ENCODE measurements at places on chromosomes 11 and 22.
A peak's percentile ranks its signal among the peaks of the same experiment; 100 is the strongest.

GRCh38 chr22:46087336-46087690 is 63.0 kb upstream of the PPARA start:
- no peak for DNase-seq

GRCh38 chr11:61516675-61517572 is 8.4 kb downstream of the LRRC10B start:
- no peak for DNase-seq

GRCh38 chr22:27460591-27461347 is 340.8 kb downstream of the MN1 start:
- no peak for DNase-seq

DNA sequence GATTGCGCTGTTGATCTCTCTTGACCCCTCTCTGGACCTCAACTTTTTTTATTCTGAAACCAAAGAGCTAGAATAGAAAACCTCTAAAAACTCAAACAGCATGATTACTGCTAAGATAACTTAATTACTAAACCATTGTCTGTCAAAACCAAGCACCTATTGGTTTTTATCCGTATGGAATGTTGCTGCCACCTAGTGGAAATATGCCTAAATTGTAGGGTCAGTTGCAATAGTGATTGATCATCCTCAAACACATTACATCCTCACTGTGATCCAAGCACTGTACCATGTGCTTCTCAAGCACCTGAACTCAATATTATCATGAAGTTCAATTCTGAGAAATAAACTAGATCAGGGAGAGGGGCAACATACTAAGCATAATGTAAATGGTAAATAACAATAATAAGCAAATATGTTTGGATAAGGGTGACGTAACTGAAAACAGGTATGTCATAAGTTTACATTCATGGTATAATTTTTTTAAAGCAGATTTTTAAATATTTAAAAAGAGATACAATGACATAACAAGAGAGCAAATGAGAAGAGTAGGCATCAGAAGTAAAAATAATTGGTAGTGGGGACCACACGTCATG is 3.8 kb upstream of the OR5A2 start:
- peak; percentile 56 for DNase-seq

DNA sequence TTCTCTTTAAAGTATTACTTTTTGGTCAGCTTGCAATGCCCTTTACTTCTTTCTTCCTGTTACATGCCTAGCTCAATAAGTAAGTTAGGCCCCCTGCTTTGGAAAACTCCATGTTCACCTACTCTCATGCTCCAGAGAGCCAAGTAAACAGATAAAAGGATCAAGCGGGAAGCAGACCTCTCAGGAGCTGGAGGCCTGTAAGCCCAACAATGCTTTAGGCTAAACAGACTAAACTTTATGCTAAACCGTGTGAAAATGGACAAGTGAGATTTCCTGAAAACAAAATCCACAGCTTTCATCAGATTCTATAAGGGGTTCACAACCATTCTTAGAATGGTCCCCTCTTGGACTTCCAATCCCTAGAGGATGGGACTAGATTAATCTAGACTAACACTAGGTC is 40.2 kb downstream of the CELF1 start:
- no peak for DNase-seq

- DNase-seq, result no peak
Observed at GRCh38 chr11:95414217-95414616, 183.2 kb upstream of the SESN3 start.

- no peak for DNase-seq
Observed at GRCh38 chr11:73465871-73466270, 89.7 kb downstream of the RELT start.

GRCh38 chr11:92738276-92738675 is 231.2 kb upstream of the MTNR1B start:
- DNase-seq, result no peak

GRCh38 chr22:39457556-39458443 is 988 bp downstream of the MGAT3 start:
- no peak for DNase-seq

- DNase-seq, result peak; percentile 68
Observed at GRCh38 chr11:88414981-88415413, 77.5 kb upstream of the CTSC start.

DNA sequence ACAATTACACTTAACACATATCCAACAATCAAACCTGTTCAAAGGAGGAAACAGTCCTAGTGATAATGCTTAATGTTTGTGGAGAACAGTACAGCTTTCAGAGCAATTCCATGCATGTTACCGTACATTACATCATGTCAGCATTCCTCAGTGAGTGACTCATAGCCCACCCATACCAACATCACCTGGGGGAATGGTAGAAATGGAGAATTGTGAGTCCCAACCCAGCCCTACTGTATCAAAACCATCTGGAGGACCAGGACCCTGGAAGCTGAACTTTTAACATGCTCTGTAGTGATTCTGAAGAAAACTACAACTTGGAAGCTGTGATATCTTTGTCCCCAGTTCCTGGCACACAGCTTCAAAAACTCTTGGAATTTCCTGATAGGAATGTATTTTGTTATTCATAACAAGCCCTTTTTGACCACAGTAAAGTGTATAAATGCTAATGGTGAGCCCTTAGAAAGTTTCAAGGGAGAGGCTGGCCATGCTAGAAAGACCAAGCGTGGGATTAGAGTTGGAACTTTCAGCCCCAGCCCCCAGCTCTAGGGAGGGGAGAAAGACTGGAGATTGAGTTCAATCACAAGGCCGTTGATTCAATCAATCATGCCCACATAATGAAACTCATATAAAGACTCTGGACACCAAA is 301.1 kb downstream of the BUD13 start:
- DNase-seq, result peak; percentile 70

DNA sequence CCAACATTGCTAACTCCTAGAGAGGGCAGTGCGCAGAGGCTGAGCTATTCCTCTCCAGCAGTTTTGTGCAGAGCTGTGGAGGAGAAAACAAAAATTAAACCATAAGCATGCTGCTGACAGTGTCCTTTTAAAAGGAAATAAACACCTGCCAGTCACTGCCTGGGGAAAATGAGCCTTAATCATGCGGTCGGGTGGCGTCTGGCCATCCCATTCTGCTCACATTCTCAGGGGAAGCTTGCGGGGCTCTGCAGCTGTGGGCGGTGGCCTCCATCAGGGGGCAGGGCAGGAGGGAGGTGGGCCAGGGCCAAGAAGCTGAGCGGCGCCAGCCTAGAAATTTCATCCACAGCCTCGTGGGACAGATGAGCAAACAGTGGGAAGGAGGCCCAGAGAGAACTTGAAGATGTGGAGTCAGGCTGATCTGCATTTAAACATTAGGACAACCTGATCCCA is 71.0 kb upstream of the TP53I11 start:
- peak; percentile 20 for DNase-seq

- peak; percentile 75 for DNase-seq
Observed at GRCh38 chr11:103433386-103434072, 324.3 kb downstream of the DYNC2H1 start.

DNA sequence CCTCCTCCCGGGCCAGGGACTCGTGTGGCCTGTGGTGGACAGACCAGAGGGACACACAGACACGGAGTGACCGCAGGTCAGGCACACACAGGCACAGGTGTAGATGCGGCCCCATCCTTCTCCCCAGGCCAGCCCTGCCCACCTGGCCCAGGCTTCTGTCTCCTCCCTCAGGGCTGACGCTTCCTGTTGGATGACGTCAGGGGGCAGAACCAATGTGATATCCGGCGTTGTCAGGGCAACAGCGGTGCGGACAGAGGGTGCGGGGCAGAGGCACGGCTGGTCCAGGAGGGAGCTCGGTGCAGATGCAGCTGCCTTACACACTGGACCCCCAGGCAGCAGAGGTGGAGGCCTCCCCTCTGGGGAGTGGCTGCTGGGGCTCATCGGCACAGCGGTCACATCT is 2.9 kb upstream of the TUBGCP6 start:
- peak; percentile 91 for DNase-seq

- no peak for DNase-seq
Observed at GRCh38 chr11:69655479-69656428, 14.8 kb downstream of the CCND1 start.

- no peak for DNase-seq
Observed at GRCh38 chr11:47786373-47786772, 19.2 kb upstream of the FNBP4 start.

DNA sequence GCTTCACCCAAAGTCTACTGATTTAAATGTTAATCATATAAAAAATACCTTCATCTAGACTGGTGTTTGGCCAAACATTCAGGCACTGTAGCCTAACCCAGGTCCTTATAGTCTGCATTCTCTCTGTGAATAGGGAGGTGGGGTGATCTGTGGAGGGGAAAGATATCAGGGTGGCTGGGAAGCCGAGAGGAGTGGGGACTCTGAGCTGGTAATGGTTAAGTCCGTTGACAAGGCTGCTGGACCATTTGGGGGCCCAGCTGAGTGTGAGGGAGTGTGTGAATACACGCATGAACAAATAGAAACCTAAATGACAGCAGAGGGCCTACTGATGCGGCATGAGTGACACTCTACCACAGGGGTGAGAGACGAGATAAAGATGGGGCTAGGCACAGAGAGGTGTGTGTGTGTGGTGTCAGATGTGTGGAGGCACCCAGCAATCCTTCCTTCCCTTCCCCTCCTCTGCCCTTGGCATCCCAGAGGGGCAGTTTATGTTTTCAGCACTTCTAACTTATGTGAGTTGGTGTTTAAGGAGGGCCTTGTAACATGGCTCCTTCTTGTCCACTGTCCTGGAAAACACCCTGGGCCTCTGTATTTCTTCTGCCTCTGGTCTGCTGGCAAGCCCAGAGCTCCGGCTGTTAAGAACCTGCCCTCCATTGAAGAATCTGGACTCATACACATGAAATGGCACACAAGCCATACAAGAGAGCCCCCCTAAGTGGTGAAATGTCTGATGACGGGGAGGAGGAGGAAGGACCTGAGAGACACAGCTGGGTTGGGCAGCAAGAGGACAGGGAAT is 249.1 kb upstream of the TBCEL start:
- no peak for DNase-seq

DNA sequence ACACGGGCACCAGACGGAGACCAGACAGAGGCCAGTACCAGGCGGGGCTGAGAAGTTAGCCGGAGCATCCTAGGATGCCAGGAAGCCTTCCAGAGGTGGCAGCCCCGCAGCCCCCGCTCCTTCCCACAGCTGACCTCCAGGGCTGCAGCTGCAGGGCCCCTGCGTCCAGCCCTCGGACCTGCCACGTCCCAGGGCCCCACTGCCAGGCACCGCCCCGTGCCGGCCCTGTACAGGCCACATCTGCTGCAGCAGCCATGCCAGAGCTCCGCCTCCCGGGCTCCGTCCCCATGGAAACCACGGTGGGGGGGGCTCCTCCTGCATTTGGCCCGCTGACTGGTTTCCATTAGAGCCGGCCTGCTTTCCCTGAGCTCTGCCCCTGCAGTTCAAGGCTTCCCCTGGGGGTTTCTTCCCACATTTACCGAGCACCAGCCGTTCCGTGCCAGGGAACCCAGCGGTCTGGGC is 62.5 kb upstream of the PPARA start:
- DNase-seq, result peak; percentile 92

DNA sequence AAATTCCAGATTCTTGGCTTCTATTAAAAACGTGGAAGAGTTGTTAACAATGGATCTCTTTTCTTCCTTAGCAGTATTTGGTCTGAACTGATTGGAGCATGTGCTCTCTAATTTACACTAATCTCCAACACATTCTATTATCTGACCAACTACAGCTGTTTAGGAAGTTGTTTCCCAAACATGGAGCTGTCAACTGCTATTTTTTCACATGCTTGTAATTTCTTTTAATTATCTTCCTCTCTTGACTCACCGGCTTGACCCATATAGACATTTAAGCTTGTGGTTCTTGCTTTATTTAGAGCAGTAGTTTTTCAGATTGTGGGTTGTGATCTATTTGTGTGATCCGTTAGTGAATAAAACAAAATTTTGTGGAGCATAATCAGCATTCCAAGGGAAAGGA is 40.8 kb downstream of the CTNND1 start:
- DNase-seq, result no peak

- DNase-seq, result peak; percentile 92
Observed at GRCh38 chr22:38177926-38178604, 3.6 kb downstream of the PLA2G6 start.

- DNase-seq, result no peak
Observed at GRCh38 chr11:85619499-85619898, 7.6 kb downstream of the DLG2 start.

- DNase-seq, result no peak
Observed at GRCh38 chr11:74604311-74604710, 11.9 kb downstream of the POLD3 start.

DNA sequence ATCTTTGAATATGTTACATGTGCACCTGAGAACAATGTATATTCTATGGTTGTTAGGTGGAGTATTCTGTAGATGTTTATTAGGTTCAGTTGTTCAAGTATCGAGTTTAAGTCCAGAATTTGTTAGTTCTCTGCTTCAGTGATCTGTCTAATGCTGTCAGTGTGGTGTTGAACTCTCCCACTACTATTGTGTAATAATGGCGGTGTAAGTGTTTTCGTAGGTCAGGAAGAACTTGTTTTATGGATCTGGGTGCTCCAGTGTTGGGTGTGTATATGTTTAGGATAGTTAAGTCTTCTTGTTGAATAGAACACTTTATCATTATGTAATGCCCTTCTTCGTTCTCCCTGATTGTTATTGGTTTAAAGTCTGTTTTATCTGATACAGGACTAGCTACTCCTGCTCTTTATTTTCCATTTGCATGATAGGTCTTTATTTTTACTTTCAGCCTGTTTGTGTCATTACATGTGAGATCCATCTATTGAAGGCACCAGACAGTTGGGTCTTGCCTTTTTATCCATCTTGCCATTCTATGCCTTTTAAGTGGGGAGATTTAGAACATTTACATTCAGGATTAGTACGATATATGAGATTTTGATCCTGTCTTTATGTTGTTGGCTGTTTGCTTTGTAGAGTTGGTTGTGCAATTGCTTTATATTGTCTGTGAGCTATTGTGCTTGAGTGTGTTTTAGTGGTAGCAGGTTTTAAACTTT is 121.6 kb downstream of the DDX10 start:
- no peak for DNase-seq

DNA sequence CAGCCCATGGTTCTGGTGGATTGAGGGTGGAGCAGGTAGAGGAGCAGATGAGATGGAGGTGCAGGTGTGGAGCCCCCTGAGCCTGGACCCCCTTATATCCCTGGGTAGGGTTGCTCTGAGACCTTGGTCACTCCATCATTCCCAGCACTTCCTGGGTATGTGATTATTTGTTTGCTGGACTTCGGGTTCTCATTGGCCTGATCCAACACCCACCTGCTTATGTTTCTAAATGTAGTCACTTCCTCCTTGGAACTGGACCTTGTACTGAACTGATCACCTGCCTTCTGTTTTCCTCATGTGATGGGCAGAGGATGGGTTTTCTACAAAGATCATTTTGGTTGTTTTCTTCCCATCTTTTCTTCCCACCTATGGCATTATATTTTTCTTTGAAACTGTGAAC is at the start of gene KRTAP5-4:
Gene KRTAP5-4 (minus strand): TSS at position 53 of the 400 bp plus-strand sequence. CDS start 45 bp downstream, at position 8.
- no peak for DNase-seq

GRCh38 chr11:40255457-40255856 is 1204.0 kb downstream of the LRRC4C start:
- no peak for DNase-seq

- no peak for DNase-seq
Observed at GRCh38 chr11:19652623-19653375, 59.8 kb upstream of the NAV2 start.

GRCh38 chr11:123174196-123175183 is 20.6 kb downstream of the CLMP start:
- DNase-seq, result no peak

All from lung microvascular endothelial cell (primary cell).